Kidney epithelial cell (primary cell): ENCODE measurements at places on chromosomes 5 and 9. TPM values are rescaled to one million over a fixed set of nuclear protein-coding genes. Genes with fewer than 3 reads are reported as not detected.

GRCh38 chr9:21615446-21615845 is 133.3 kb upstream of the IFNE start:
- DNase-seq: no peak

Gene RASEF
- 9.5 and 10.2 TPM in 2 replicates for total RNA-seq

Gene GARIN3
- total RNA-seq: not detected in 2 replicates

GRCh38 chr9:115651461-115651860 is 502.1 kb upstream of the PAPPA start:
- DNase-seq: no peak

DNA sequence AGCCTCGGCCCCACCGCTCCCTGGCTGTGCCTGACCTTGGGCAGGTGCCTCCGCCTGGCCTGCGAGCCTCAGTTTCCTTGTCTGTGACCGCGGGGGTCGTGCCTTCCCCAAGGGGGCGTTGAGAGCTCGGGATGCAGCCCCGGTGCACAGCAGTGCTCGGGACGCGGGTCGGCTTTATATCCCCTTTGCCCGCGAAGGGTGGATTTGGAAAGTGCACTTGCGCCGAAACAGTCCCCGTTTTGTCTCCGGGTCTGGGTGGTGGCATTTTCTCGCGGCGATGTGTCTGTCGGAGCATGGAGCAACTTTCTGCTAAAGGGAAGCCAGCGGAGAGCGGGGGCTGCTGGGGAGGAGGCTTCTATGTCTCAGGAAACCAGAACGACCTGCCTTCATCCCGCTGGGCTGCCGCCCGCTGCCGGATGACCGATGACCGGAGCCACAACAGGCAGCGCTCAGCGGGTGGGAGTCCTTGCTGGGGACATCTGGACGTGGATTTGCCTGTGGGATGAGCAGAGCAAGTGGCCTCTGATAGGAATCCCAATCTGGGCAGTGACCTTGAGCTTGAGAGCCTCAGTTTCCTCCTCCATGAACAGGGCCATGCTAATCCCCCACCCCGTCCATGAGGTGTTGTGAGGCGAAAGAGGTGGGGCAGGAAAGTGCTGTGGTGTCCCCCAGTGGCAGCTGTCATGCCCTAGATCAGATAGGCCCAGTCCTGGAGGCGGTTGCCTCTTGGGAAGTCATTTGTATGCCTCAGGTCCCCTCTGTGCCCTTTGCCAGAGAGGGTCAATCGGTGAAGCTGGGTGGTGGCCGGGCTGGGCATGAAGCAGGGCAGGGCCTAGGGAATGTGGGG is 651 bp downstream of the HRH2 start:
- no peak for DNase-seq
